ENCODE measurements at places on chromosomes 13 and 19.
A peak's percentile ranks its signal among the peaks of the same experiment; 100 is the strongest.

DNA sequence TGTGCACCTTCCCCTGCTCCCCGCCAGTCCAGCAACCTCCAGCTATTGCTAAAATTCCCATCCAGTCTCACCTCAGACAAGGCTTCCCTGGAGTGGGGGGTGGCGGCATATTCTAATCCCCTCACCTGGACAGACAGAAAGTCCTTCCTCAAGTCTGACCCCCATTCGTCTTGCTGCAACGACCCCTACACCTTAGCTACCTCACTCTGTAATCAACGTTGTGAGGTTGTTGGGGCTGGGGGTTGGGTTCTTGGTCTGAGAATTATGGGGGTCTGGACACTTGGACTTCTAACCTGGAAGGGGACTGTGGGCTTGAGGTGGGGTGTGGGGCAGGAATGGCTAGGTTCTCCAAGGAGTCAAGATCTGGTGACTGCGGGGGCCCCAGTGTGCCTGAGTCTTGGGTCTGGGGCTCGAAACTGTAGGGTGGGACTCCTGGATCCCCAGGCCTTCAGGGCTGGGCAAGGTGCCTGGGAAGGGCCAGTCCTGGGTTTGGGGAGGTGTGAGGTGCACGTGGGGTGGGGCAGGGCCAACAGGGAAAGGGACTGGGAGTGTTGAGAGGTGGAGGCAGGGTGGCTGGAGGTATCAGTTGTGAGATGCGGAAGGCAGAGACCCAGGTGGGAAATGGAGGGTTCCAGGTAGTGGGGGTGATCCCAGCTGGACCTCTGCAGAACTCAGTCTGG, 1.3 kb downstream of the FOXA3 start:
- peaks cover 6% of the 10 kb centered on the region for H3K27me3 ChIP-seq
- H3K4me1 ChIP-seq, result peaks cover 16% of the 10 kb centered on the region
- no peak for DNase-seq
- no peak overlapping the region for H3K4me3 ChIP-seq

DNA sequence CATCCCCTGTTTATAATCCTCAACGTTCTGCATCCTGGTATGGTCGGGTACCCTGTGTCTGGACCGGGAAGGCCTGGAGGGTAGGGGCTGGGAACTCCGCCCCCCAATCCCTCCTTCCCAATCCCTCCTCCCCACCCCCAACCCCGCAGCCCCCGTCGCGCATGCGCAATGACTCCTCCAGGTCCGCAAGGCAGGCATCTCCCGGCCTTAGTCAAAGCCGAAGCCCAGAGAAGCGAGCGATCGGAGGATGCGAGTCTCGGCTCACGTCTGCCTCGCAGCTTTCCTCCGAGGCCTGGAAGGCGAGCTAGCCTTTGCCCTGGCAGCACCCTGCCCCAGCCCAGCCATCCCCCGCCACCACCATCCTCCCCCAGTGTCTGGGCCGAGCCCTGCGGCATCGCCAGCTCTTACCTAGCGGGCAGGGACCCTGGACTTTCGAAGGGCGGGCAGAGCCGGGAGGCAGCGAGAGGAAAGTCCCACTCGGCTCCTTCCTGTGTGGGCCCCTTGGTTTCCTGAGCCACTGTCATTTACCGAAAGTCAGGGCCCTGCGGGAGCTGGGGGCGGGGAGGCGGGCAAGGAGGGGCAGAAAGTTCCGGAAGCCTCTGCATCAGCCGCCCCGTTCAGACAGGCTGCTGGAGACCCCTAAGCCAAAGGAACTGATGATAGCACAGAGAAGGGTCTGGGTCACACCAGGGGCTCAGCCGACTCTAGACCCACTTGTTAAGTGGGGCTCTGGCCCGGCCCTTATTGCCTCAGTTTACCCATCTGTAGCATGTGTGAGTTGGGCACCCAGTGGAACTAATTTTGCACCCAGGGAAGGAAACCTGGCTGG, at the start of gene JAK3:
TSS of gene JAK3 (minus strand) at position 445 of the 829 bp plus-strand sequence. CDS start 3,565 bp downstream, outside the sequence.
- no peak within 1 kb of the TSS for H3K4me3 ChIP-seq
- no peaks in the 10 kb centered on the region for H3K36me3 ChIP-seq
- peaks cover 4% of the 10 kb centered on the region for H3K27me3 ChIP-seq
- peaks cover 7% of the 10 kb centered on the region for H3K4me1 ChIP-seq
- H3K27ac ChIP-seq, result peak within 1 kb of the TSS; percentile 18
- DNase-seq, result no peak

- no peak overlapping the region for H3K27ac ChIP-seq
- H3K36me3 ChIP-seq, result no peaks in the 10 kb centered on the region
- H3K4me1 ChIP-seq, result no peaks in the 10 kb centered on the region
- no peaks in the 10 kb centered on the region for H3K27me3 ChIP-seq
These were observed 180.9 kb downstream of the B3GLCT start for GRCh38 chr13:31380715-31381114.

DNA sequence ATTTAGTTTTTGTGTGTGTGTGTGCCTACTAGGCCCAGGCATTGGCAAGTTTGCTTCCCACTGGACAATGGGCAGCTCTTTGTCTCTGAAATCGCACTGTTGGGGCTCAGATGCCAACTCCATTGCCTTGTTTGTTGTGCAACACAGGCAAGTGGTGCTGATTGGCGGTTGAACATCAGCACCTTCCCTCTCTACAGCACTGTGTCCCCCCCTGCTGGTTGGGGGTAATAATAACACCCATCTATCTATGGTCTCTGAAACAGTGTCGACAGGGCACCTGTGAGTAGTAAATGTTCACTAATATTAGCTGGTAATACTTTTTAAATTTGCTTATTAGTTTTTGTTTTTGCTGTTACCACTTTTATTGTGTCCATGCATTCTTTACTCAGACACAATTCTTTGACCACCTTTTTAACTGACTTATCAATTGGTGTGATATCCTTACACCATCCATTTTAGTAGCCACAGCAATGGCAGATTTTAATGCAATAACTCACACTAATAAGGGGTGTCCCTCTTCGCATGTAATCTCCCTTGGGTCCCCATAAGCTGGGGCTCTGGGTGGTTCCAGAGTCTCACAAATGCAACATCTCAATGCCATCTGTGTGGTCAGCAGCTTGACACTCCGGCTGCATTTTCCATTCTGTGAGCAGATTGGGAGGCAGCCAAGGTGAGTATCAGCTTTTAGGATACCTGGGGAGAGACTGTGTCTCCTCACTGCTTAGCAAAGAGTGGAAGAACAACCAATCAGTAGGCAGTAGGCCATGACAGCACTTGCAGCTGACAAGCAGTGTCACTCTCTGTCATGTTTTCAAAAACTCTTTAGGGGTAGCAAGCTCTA, 47.7 kb upstream of the UQCRFS1 start:
- no peak for DNase-seq
- no peaks in the 10 kb centered on the region for H3K27me3 ChIP-seq
- H3K4me3 ChIP-seq, result no peak overlapping the region
- H3K4me1 ChIP-seq, result no peaks in the 10 kb centered on the region

GRCh38 chr19:54208784-54209057, 8.1 kb downstream of the RPS9 start:
- no peak for DNase-seq
- H3K4me1 ChIP-seq, result peaks cover 7% of the 10 kb centered on the region
- no peaks in the 10 kb centered on the region for H3K27me3 ChIP-seq
- H3K27ac ChIP-seq, result peak overlapping the region; percentile 77

- no peaks in the 10 kb centered on the region for H3K36me3 ChIP-seq
- no peak overlapping the region for H3K27ac ChIP-seq
- peaks cover 11% of the 10 kb centered on the region for H3K27me3 ChIP-seq
- DNase-seq, result no peak
These were observed 29.2 kb downstream of the ONECUT3 start for GRCh38 chr19:1782521-1782920.

- H3K4me3 ChIP-seq, result no peak overlapping the region
- peaks cover 7% of the 10 kb centered on the region for H3K4me1 ChIP-seq
- no peak for DNase-seq
- H3K27me3 ChIP-seq, result no peaks in the 10 kb centered on the region
These were observed 47.5 kb downstream of the TRPM4 start for GRCh38 chr19:49205114-49205513.

GRCh38 chr13:92172191-92172590, 773.8 kb downstream of the GPC5 start:
- H3K4me1 ChIP-seq, result no peaks in the 10 kb centered on the region
- H3K36me3 ChIP-seq, result no peaks in the 10 kb centered on the region
- no peak for DNase-seq
- H3K27me3 ChIP-seq, result no peaks in the 10 kb centered on the region
- no peak overlapping the region for H3K27ac ChIP-seq

GRCh38 chr19:29098091-29098490, 114.9 kb downstream of the UQCRFS1 start:
- H3K4me3 ChIP-seq, result no peak overlapping the region
- H3K27me3 ChIP-seq, result no peaks in the 10 kb centered on the region
- H3K27ac ChIP-seq, result no peak overlapping the region
- H3K36me3 ChIP-seq, result no peaks in the 10 kb centered on the region
- no peak for DNase-seq

GRCh38 chr19:55712804-55713631, 25.2 kb downstream of the NLRP9 start:
- H3K27me3 ChIP-seq, result no peaks in the 10 kb centered on the region
- H3K4me3 ChIP-seq, result no peak overlapping the region
- no peaks in the 10 kb centered on the region for H3K4me1 ChIP-seq
- no peak for DNase-seq
- H3K36me3 ChIP-seq, result no peaks in the 10 kb centered on the region

GRCh38 chr19:33736787-33737186, 59.9 kb upstream of the KCTD15 start:
- no peak overlapping the region for H3K4me3 ChIP-seq
- no peak overlapping the region for H3K27ac ChIP-seq
- H3K27me3 ChIP-seq, result no peaks in the 10 kb centered on the region
- no peaks in the 10 kb centered on the region for H3K4me1 ChIP-seq
- no peaks in the 10 kb centered on the region for H3K36me3 ChIP-seq

DNA sequence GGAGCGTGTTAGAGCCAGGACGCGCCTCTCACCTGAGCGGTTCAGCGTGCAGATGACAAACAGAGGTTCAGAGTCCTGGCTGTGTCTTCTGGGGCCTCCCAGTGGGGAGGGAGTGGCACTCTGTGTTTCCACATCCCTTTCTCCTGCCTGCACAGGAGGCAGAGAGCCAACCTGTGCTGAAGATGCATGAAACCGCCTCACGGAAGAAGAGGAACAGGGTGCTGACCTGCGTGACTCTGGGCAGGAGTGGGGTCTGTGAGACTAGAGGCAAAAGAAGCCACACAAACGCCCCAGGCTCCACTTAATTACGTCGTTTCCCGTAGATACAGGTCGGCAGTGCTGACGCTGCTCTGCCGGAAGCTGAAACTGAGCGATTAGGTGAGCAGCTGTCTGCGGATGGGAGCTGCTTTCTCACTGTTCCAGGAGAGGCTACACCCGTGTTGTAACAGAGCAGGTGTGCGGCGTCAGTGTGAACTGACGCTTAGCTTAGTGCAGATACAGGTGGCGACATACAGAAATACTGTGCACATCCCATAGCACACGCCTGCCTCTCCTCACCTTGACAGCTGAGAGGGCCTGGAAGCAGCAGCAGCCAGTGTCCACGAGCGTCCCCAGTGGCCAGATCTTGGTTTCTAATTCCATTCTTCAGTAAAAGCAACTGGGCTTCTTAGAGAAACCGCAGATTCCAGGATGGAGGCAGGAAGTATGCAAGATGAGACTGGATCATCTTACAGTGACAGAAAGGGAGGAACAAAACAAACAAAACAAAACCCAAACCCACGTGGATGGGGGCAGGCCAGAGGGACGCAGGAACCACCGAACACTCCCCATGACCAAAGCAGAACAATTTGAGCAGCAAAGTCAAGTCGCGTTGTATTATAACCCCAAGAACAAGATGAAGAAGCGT, 37.7 kb upstream of the MCF2L start:
- no peaks in the 10 kb centered on the region for H3K36me3 ChIP-seq
- H3K27ac ChIP-seq, result no peak overlapping the region
- H3K4me1 ChIP-seq, result peaks cover 10% of the 10 kb centered on the region

- H3K4me1 ChIP-seq, result peaks cover 4% of the 10 kb centered on the region
- no peaks in the 10 kb centered on the region for H3K27me3 ChIP-seq
- H3K4me3 ChIP-seq, result no peak overlapping the region
- DNase-seq, result peak; percentile 78
- H3K27ac ChIP-seq, result no peak overlapping the region
- peaks cover 13% of the 10 kb centered on the region for H3K36me3 ChIP-seq
These were observed 119.5 kb upstream of the MCF2L start for GRCh38 chr13:112849500-112849899.

GRCh38 chr19:28126135-28126898, 1086.6 kb downstream of the UQCRFS1 start:
- no peaks in the 10 kb centered on the region for H3K27me3 ChIP-seq
- no peaks in the 10 kb centered on the region for H3K36me3 ChIP-seq
- DNase-seq, result no peak
- no peaks in the 10 kb centered on the region for H3K4me1 ChIP-seq

DNA sequence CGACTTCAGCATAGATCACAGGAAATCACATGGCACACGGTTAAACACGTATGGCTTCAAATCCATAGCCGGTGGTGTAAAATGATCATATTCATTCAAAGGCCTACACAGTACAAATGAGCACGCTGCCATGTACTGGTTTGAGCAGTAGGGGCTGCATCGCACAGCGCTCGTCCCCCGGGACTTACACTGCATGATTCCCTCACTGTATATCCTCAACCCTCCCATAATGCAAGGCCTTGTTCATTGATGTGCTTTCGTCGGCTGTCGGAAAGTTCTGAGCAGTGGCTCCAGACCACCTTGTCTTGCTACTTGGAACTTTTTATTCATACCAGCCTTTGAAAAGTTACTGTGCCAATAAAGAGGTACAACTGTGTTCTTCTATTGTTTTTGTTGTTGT, 578.2 kb downstream of the MYO16 start:
- no peaks in the 10 kb centered on the region for H3K36me3 ChIP-seq
- no peak overlapping the region for H3K27ac ChIP-seq
- no peak overlapping the region for H3K4me3 ChIP-seq
- no peaks in the 10 kb centered on the region for H3K4me1 ChIP-seq
- no peak for DNase-seq

DNA sequence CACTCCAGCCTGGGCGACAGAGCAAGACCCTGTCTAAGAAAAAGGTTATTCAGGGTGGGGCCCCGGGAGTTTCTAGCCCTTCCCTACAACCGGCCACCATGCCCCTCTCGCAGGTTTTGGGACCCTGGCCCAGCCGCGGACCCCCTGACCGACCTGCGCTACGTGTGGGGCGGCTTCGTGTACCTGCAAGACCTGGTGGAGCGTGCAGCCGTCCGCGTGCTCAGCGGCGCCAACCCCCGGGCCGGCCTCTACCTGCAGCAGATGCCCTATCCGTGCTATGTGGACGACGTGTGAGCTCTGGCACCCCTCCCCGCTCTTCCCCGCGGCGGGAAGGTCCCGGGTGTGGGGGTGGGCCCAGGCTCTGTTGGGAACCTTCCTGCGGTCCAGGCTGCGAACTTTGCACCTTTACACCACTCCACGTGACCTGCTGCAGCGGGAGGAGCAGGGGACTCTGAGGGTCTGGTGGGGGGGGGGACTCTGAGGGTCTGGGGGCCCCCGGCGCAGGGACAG, 6.3 kb downstream of the ABCA7 start:
- H3K27me3 ChIP-seq, result no peaks in the 10 kb centered on the region
- no peak for DNase-seq
- no peak overlapping the region for H3K4me3 ChIP-seq

Measured in thyroid gland (tissue), 4 donors.